ENCODE measurements at places on chromosomes 3 and 15. TPM values are rescaled to one million over a fixed set of nuclear protein-coding genes. Genes with fewer than 3 reads are reported as not detected.
A peak's percentile ranks its signal among the peaks of the same experiment; 100 is the strongest.

ZBED2 gene
- total RNA-seq: not detected

TRIM42 gene
- total RNA-seq: not detected

ESYT3 gene
- 2.8 TPM for total RNA-seq

CPN2 gene
- total RNA-seq: not detected

KBTBD12 gene
- 6.2 TPM for total RNA-seq

TNNC1 gene
- total RNA-seq: not detected

- no peaks in the 10 kb centered on the region for H3K36me3 ChIP-seq
- no peak for DNase-seq
- no peaks in the 10 kb centered on the region for H3K27me3 ChIP-seq
- H3K27ac ChIP-seq: no peak overlapping the region
- no peaks in the 10 kb centered on the region for H3K4me1 ChIP-seq
Observed at GRCh38 chr15:62090988-62091387, 24.2 kb downstream of the C2CD4A start.

GRCh38 chr3:155424323-155424710, 130.8 kb upstream of the STRIT1 start:
- no peak overlapping the region for H3K4me3 ChIP-seq
- H3K27ac ChIP-seq: no peak overlapping the region
- H3K4me1 ChIP-seq: no peaks in the 10 kb centered on the region
- no peak for DNase-seq
- H3K27me3 ChIP-seq: no peaks in the 10 kb centered on the region
- no peaks in the 10 kb centered on the region for H3K36me3 ChIP-seq

DNA sequence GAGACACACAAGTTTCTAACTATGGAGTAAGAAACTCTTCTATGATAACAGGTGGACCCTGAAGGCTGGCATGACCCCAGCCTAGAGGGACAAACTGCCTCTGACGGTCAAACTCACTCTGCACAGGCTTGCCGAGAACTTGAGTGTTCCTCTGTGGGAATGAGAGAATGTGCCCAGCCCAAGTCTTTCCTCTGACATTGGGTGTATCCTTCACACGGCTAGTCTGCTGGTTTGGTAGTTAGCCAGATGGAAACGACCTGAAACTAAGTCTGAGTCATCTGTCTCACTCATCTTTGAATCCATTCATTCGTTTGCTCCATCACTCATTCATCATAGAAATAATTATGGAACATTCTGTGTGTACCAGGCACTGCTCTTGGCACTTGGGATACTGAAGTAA, 198.4 kb downstream of the ATP10A start:
- peaks cover 5% of the 10 kb centered on the region for H3K4me1 ChIP-seq
- H3K4me3 ChIP-seq: no peak overlapping the region
- no peak overlapping the region for H3K27ac ChIP-seq
- no peaks in the 10 kb centered on the region for H3K27me3 ChIP-seq

DNA sequence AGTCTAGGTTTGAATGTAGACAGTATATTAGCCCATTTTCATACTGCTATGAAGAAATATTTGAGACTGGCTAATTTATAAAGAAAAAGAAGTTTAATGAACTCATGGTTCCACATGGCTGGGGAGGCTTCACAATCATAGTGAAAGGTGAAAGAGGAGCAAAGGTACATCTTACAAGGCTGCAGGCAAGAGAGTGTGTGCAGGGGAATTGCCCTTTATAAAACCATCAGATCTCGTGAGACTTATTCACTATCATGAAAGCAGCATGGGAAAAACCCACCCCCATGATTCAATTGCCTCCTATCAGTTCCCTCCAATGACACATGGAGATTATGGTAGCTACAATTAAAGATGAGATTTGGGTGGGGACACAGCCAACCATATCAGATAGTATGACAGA, 440.1 kb upstream of the ARHGEF26 start:
- no peak for DNase-seq
- H3K4me1 ChIP-seq: no peaks in the 10 kb centered on the region
- H3K4me3 ChIP-seq: no peak overlapping the region
- no peaks in the 10 kb centered on the region for H3K27me3 ChIP-seq

- H3K27me3 ChIP-seq: no peaks in the 10 kb centered on the region
- H3K36me3 ChIP-seq: peaks cover 11% of the 10 kb centered on the region
- no peak overlapping the region for H3K4me3 ChIP-seq
- DNase-seq: peak; percentile 3
- H3K27ac ChIP-seq: no peak overlapping the region
- no peaks in the 10 kb centered on the region for H3K4me1 ChIP-seq
Observed at GRCh38 chr15:55942332-55942731, 51.1 kb downstream of the NEDD4 start.

- peaks cover 25% of the 10 kb centered on the region for H3K4me1 ChIP-seq
- DNase-seq: no peak
- H3K4me3 ChIP-seq: no peak overlapping the region
- no peaks in the 10 kb centered on the region for H3K27me3 ChIP-seq
- peak overlapping the region; percentile 96 for H3K27ac ChIP-seq
Observed at GRCh38 chr15:80991421-80991820, 1.8 kb upstream of the MESD start.

Measured in stomach (tissue), 19 donors.